Lower lobe of right lung (tissue), 2 donors: ENCODE measurements at places on chromosomes 3 and 15. TPM values are rescaled to one million over a fixed set of nuclear protein-coding genes. Genes with fewer than 3 reads are reported as not detected.

Gene PLA2G4D
- total RNA-seq: not detected

GRCh38 chr15:101496198-101496986 is 6.9 kb upstream of the PCSK6 start:
- no peak overlapping the region for H3K27ac ChIP-seq
- no peak for DNase-seq
- no peaks in the 10 kb centered on the region for H3K36me3 ChIP-seq

Gene REC114
- total RNA-seq: not detected

DNA sequence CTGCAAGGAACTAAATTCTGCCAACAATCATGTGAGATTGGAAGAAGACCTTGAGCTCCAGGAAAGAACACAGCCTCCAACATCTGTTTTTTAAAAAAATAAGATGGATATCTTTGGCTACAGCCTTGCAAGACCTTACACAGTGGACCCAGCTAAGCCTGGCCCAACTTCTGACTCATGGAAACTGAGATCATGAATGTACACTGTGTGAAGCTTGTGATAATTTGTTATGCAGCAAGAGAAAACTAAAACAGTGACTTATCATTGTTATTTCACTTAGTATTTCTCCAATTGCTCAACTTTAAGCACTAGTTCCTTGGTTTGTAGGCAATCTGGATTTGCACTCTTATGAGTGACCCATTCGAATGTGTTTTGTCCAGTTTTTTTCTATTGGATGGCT is 29.3 kb downstream of the SHQ1 start:
- H3K4me3 ChIP-seq: no peak overlapping the region
- H3K36me3 ChIP-seq: peaks cover 12% of the 10 kb centered on the region
- peaks cover 28% of the 10 kb centered on the region for H3K4me1 ChIP-seq
- no peak for DNase-seq

DNA sequence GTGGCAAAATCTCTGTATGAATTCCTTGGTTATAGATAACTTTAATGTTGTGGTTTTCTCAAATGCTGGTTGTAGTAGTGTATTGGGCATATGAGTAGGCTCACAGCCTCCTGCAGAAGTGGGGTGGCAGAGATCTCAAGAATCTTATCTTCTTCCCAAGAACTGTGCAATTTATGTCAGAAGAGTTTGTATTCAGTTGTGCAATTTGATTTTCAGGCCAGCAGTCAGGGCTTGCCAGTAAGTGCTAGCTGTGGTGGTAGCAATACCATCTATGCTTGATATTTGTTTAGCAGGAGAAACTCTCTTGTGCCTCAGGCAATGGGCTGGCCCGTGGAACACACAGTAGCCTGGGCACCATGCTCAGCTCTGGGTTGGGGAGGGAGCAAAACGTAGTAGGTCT is 58.4 kb upstream of the GOLIM4 start:
- no peaks in the 10 kb centered on the region for H3K4me1 ChIP-seq
- no peaks in the 10 kb centered on the region for H3K36me3 ChIP-seq
- no peak for DNase-seq
- no peak overlapping the region for H3K4me3 ChIP-seq

Gene IRAK2
- total RNA-seq: 3.9 TPM

GRCh38 chr15:40776537-40777141 is 6.9 kb downstream of the C15orf62 start:
- H3K4me1 ChIP-seq: peaks cover 12% of the 10 kb centered on the region
- H3K27ac ChIP-seq: no peak overlapping the region
- peaks cover 83% of the 10 kb centered on the region for H3K36me3 ChIP-seq
- DNase-seq: peak; percentile 83
- no peaks in the 10 kb centered on the region for H3K27me3 ChIP-seq
- no peak overlapping the region for H3K4me3 ChIP-seq

GRCh38 chr15:47721676-47722075 is 4.4 kb downstream of the SEMA6D start:
- no peaks in the 10 kb centered on the region for H3K36me3 ChIP-seq
- peaks cover 9% of the 10 kb centered on the region for H3K4me1 ChIP-seq

- H3K4me1 ChIP-seq: no peaks in the 10 kb centered on the region
- no peak overlapping the region for H3K27ac ChIP-seq
- no peak overlapping the region for H3K4me3 ChIP-seq
- H3K27me3 ChIP-seq: no peaks in the 10 kb centered on the region
- no peak for DNase-seq
Observed at GRCh38 chr3:3068358-3068881, 41.8 kb downstream of the IL5RA start.
